ENCODE measurements at places on chromosomes 5 and 9.

DNA sequence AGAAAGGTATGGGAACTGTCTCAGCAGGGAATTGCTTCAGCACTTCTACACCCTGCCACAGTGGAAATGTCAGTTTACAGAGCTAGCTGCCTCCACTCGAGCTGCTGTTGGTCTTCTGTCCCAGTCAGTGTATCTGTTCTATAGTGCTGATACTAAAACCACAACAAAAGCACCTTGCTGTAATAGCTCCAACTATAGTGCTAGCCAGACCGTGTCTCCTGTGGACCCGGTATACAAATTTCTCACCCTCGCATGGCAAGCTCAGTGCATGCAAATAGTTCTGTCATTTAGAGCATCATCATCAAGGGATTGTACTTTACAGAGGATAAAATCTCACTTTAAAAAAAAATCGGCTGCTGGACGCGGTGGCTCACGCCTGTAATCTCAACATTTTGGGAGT, 51.5 kb upstream of the IQGAP2 start:
- no peak for DNase-seq

- no peak for DNase-seq
Measured at GRCh38 chr5:55173687-55174230, 782 bp upstream of the CDC20B start.

- DNase-seq: peak; percentile 16
Measured at GRCh38 chr9:93673021-93673838, 96.8 kb downstream of the PHF2 start.

DNA sequence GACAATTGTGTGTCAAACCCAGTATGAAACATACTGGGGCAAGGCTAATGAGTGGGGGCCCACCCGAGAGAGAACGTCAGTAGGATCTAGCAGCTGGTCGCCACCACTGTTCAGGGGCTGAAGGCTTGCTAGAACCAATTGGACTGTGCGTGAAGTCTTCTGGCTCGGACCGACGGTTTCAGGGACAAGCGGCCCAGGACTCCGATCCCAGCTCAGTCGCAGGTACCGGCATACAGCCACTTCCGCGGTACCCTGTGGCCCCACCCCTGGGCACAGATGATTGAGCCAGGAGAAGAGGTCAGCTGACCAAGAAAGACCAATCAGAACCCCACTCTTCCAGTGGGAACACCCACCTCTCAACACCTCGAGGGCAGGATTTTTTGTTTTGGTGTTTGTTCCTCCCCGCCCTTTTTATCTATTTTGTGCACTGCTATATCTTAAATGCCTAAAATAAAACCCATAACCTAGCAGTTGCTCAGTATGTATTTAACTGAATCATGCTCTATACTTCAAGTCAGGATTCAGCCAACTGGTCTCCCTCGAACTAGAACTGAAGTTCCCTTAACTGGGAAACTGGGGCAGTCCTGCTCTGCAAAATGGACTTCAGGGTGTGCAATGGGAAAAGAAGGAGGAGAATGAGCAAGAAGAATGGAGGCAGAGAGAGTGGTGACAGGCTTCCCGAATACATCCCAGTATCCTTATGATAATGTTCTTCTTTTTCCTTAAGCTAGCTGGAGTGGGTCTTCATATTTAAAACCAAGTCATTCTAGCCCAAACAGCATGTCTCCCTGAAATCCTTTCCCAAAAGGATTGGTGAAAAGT, 21.1 kb upstream of the CPEB4 start:
- no peak for DNase-seq

DNA sequence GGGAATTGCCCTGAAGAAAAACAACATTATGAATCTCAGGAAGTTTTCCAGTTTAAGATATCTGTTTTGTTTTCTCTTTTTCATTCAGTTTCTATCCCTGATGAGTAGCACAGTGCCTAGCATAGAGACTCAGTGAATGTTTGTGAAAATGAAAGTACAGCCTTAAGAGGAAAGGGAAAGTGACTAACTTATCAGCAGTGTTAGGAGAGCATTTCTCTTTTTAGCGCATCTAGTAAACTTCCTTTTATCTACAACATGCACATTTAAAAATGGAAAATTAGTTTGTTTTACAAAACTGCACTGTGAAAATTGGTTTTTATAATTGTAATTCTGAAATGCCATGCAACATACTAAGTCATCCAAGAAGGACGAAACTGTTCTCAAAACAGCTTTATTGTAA, 110.8 kb downstream of the SMARCA2 start:
- DNase-seq: no peak

GRCh38 chr5:178136990-178137389, 6.2 kb downstream of the RMND5B start:
- DNase-seq: no peak

DNA sequence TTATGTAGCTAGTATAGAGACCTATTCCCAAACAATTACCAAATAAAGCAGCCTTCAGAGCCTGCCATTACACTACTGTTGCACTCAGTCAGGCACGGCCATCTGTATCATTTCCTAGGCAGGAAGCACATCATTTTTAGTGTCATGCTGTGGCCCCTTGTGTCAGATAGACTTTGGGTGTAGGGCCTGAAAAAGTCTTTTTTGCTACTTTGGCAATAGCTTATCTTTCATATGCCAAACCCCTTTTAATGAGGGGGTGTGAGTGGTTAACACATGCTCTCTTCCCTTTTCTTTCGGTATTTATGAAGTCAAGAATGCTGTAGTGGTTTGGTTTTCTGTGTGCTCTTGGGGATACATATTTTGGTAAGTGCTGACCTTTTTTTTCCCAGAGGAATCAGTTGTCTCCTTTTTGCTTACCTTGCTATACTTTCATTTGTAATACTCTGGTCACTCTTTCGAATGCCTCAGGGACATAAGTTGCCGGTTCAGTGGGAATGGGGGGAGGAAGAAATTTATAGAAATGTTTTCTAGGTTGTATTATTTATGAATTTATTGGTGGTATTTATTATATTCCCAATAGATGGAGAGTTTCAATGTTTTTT, 209.8 kb downstream of the CSNK1G3 start:
- DNase-seq: peak; percentile 51

DNA sequence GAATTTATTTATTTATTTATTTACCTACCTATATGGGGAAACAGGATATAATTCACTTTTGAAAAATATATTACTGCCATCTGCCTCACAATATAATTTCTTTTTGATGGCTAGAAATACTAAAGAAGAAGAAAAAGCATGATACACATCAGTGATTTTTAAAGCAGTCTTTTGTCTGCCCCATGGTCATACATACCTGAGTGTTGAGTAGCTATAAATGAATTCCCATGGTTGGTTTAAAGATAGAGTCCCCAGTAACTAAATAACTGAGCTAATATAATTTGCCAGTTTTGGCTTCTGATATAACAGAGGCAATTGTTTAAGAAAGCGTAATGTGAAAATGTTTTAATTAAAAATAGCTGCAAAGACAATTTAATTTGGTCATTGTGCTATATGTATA, 447.8 kb downstream of the PDE4D start:
- DNase-seq: no peak

DNA sequence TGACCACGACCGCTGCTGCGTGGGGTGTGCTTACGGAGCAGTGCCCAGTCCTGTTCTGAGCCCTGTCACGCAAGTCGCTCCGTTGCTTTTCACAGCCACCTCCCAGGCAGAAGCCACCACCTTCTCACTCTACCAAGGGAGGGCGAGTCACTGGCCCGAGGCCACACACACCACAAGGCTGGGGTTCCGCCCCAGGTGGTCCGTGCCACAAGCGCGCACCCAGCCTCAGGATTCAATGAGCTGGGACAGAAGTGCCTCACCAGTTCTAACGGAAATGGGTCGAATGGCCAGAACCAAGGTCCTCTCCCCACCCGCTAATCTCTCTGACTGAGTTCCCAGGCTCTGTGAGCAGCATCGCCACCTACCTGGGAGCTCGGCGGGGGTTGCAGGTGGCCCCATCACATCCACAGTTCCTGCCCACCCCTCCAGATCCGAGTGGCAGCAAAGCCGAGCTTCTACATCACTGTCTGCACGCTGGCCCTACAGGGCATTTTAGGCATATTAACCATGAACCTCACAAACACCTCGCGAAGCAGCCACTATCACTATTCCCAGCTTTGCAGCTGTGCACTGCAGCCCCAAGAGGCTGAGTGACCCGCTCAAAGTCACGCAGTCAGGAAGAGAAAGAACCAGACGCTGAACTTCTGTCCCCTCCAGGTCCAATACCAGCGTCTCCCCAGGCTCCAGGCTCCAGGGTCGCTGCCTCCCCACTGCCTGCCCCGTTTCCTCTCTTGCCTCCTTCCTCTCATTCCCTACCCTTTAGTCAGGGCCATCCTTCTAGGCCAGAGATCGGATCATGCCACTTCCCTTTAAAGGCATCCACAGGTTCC, 92.1 kb upstream of the PHYKPL start:
- DNase-seq: no peak

GRCh38 chr9:107942856-107943255, 453.3 kb upstream of the KLF4 start:
- no peak for DNase-seq

DNA sequence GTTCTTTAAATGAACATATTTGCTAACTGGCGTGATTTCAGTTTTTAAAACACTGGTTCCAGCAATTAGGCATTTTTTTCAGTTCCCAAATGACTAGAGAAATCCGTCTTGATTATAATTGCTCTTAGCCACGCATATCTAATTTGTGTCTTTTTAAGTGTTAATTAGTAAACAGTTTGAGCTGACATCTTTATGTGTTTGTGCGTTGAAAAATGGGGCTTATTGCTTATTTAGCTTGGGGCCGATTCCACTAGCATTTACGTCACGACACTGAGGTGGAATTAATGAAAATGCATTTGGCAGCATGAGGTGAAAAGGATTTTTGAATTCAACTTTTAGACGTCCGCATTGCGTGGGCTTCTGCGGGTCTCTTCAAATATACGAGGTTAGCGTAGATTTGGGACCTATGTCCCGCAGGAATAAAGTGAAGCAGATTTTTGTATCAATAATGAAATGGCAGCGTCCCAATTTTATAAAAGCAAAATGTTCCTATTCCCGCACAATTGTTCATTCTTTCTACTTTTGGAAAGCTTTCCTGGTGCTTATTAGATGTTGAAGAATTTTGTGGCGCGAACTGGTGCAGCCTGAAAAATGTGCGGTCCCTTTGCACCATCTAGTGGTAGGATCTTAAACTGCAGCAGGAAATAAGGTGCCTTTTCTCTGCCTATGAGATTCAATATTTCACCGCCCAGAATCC, 122.7 kb upstream of the LMX1B start:
- peak; percentile 68 for DNase-seq

Measured in fibroblast of upper back skin (primary cell).